Fibroblast of lung (primary cell): ENCODE measurements at places on chromosomes 16 and 17. TPM values are rescaled to one million over a fixed set of nuclear protein-coding genes. Genes with fewer than 3 reads are reported as not detected.
A peak's percentile ranks its signal among the peaks of the same experiment; 100 is the strongest.

ZNF768 gene
- total RNA-seq: 21.8 and 23.9 TPM in 2 replicates

- no peak overlapping the region for H3K27ac ChIP-seq
- no peaks in the 10 kb centered on the region for H3K36me3 ChIP-seq
- DNase-seq: no peak
- H3K4me3 ChIP-seq: no peak overlapping the region
- no peaks in the 10 kb centered on the region for H3K4me1 ChIP-seq
These were observed 256.5 kb upstream of the TNRC6C start for GRCh38 chr17:77701996-77702395.

GRCh38 chr17:78399693-78400144 is 21.3 kb downstream of the PGS1 start:
- no peak overlapping the region for H3K4me3 ChIP-seq
- peaks cover 39% of the 10 kb centered on the region for H3K36me3 ChIP-seq
- DNase-seq: no peak

- H3K27ac ChIP-seq: no peak overlapping the region
- peaks cover 5% of the 10 kb centered on the region for H3K4me1 ChIP-seq
- peak overlapping the region; percentile 17 for H3K4me3 ChIP-seq
- H3K36me3 ChIP-seq: no peaks in the 10 kb centered on the region
- no peaks in the 10 kb centered on the region for H3K27me3 ChIP-seq
These were observed 6.1 kb downstream of the MT1H start for GRCh38 chr16:56675685-56676210.

DNA sequence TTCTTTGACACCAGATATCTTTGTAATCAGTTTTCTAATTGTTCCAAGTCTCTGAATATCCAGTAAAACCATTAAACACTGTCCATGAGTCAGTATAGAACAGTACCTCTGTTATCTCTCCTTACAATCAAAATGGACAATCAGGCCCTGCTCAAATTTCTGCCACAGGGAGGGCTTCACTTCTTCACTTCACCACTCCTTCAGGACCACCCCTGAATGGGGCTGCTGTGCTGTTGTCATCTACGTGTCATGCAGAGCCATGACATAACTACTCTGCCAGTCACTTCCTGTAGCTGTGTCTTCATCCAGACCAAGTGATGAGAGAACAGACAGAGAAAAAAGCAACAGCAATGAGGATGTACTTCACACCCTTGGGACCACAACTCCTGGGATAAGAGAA is 116.9 kb downstream of the TANC2 start:
- H3K4me1 ChIP-seq: no peaks in the 10 kb centered on the region
- no peaks in the 10 kb centered on the region for H3K36me3 ChIP-seq
- peak; percentile 13 for DNase-seq
- H3K4me3 ChIP-seq: no peak overlapping the region

SCGB1C2 gene
- not detected in 2 replicates for total RNA-seq

NPIPB13 gene
- 1.3 and 3.0 TPM in 2 replicates for total RNA-seq

MT1M gene
- 18.5 and 58.8 TPM in 2 replicates for total RNA-seq

- no peak overlapping the region for H3K4me3 ChIP-seq
- H3K36me3 ChIP-seq: no peaks in the 10 kb centered on the region
- peaks cover 18% of the 10 kb centered on the region for H3K4me1 ChIP-seq
- no peaks in the 10 kb centered on the region for H3K27me3 ChIP-seq
- DNase-seq: no peak
These were observed 3.9 kb upstream of the MRPS23 start for GRCh38 chr17:57853695-57854094.

DNA sequence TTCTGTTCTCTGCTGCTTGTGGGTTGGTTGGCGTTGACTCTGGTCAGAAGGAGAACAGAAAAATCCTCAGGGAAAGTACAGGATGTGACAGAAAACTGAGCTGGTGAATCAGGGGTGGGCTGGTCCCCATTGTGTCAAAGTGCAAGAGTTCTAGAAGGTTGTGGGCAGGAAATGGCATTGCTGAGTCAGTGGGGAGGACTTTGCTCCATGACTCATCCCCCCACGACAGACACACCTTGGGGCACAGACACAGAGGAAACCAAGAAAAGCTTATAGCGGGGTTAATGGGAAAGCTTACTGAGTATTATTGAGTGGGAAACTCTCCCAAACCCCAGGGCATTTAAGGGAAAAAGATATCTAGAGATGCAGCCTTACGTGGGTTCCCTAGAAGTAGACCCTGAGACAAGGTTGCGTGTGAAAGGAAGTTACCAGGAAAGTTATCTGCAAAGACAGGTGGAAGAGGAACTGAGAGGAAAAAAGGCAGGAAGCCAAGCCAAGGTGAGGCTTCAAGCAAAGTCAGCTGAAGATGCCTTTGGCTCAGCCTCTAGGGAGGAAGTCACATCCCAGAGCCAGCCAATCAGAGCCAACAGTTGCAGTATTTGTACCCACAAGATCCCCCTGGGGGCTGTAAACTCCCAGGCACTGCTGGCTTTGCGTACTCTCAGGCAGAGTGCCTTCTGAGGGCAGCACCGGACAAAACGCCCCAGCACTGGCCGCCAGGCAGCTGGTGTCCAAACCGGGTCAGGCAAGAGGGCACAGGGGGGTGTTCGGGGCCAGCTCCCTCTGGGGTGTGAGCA is 86.4 kb downstream of the FOXL1 start:
- H3K4me1 ChIP-seq: peaks cover 42% of the 10 kb centered on the region
- peak; percentile 96 for DNase-seq
- no peaks in the 10 kb centered on the region for H3K36me3 ChIP-seq
- H3K4me3 ChIP-seq: no peak overlapping the region
- H3K27me3 ChIP-seq: no peaks in the 10 kb centered on the region

GRCh38 chr17:63516910-63517824 is 6.0 kb upstream of the KCNH6 start:
- peak; percentile 77 for DNase-seq

DNA sequence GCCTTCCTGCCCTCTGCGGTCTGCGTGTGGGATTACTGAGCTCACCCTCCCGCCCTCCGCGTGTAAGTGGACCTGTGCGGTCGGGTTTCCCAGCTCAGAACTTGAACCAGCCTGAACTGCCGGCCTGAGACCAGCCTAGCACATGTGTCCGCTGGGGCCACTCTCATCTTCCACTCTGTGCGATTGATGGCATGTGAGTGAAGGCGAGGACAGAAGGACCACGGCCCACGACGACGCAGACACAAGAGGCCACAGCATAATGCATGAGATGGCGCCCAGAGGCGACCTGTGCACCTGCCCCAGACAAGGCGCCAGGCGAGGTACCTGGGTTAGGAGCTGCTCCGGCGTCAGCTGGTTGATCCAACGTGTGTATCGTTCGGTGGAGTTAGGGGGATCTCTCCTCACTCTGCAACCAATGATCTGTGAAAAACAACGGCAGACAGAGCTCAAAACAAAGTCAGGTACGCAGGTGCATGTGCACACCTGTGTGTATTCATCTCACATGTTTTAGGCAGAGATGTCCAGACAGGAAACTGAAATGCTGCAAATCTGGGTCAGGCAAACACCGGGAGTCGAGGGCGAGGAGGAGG is 74.5 kb upstream of the METRNL start:
- no peaks in the 10 kb centered on the region for H3K36me3 ChIP-seq
- DNase-seq: no peak
- no peak overlapping the region for H3K4me3 ChIP-seq
- H3K27me3 ChIP-seq: no peaks in the 10 kb centered on the region
- no peak overlapping the region for H3K27ac ChIP-seq

CD68 gene
- total RNA-seq: 16.2 and 29.4 TPM in 2 replicates

DNA sequence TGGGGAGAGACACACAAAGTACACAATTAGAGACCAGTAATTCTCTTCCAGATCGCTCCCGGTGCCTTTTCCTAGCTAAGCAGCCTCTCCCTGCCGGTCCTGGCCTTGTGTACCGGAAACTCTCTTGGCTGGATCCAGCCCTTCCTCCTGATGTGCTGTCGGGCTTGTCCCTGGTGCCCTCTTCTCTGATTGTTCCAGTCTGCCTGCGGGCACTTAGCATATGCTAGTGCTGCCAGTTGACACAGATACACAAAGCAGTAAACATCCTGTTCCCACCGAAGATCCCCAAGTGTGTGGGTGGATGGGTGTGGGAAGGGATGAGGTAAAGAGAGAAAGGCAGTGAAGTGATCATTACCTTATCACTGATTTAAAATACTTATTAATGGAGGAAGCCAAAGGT is 9.7 kb downstream of the HS3ST3B1 start:
- H3K4me1 ChIP-seq: no peaks in the 10 kb centered on the region
- H3K27me3 ChIP-seq: no peaks in the 10 kb centered on the region
- H3K27ac ChIP-seq: no peak overlapping the region
- H3K36me3 ChIP-seq: no peaks in the 10 kb centered on the region
- no peak for DNase-seq
- H3K4me3 ChIP-seq: no peak overlapping the region

GRCh38 chr16:9102943-9103342 is 11.5 kb downstream of the HAPSTR1 start:
- no peak for DNase-seq
- peaks cover 27% of the 10 kb centered on the region for H3K4me1 ChIP-seq
- H3K4me3 ChIP-seq: no peak overlapping the region
- H3K27ac ChIP-seq: peak overlapping the region; percentile 74

DNA sequence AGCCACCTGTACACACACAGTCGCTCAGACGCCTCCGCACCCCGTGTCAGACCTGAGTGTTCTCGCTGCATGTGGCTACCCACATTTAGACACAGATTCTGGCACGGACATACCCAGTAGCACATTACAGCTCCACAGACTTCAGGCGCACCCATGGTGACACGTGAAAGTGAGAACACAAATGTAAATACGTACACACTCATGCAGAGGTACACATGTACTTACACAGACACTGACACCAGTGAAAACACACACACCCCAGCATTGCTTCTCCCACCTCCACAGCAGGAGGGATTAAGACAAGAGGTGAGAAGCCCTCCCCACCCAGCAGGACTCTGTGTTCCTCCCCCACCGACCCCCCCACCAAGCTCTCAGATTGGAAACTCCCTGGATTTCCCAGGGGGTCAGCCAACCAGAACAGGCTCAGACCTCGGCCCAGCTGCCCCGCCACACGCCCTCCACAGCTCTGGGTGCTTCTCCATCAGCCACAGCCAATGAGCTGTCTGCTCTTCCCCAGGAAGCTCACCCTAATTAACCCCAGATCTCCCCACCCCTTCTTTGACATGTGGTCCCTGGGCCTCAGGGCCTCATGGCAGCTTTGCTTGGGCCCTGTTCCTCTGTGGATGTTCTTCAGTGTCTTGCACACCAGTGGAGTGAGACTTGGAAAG is 5.3 kb upstream of the FOXN1 start:
- H3K36me3 ChIP-seq: no peaks in the 10 kb centered on the region
- H3K4me1 ChIP-seq: no peaks in the 10 kb centered on the region
- H3K27me3 ChIP-seq: peaks cover 6% of the 10 kb centered on the region
- DNase-seq: no peak
- H3K27ac ChIP-seq: no peak overlapping the region

PRSS21 gene
- 0.17 and 0.77 TPM in 2 replicates for total RNA-seq

- peaks cover 4% of the 10 kb centered on the region for H3K4me1 ChIP-seq
- H3K27me3 ChIP-seq: no peaks in the 10 kb centered on the region
- no peak overlapping the region for H3K27ac ChIP-seq
- DNase-seq: no peak
- H3K4me3 ChIP-seq: no peak overlapping the region
- H3K36me3 ChIP-seq: no peaks in the 10 kb centered on the region
These were observed 2.2 kb downstream of the GALNS start for GRCh38 chr16:88854306-88855111.

NPTX1 gene
- 3.3 and 31.2 TPM in 2 replicates for total RNA-seq

DNA sequence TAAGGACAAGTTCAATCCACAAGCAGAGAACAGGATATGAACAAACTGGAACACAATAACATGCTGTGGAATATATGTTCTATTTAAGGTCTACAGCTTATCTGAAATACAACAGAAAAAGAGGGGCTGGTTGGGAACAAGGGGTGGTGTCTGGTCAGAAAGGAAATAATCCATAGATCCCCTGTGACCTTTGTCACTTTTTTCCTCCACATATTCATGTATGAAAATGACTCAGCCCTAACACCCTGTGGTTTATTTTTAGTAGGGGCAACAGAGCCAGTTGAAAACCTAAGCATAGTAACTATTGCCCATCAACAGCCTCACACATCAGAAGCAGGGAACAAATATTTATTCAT is 12.3 kb upstream of the SPAG9 start:
- no peak overlapping the region for H3K4me3 ChIP-seq
- no peaks in the 10 kb centered on the region for H3K4me1 ChIP-seq
- H3K27me3 ChIP-seq: no peaks in the 10 kb centered on the region
- no peaks in the 10 kb centered on the region for H3K36me3 ChIP-seq
- no peak overlapping the region for H3K27ac ChIP-seq

LYZL6 gene
- total RNA-seq: not detected in 2 replicates

GRCh38 chr17:65074778-65075250 is 18.3 kb upstream of the GNA13 start:
- H3K27ac ChIP-seq: no peak overlapping the region
- DNase-seq: no peak
- H3K4me3 ChIP-seq: no peak overlapping the region
- H3K4me1 ChIP-seq: no peaks in the 10 kb centered on the region

DNA sequence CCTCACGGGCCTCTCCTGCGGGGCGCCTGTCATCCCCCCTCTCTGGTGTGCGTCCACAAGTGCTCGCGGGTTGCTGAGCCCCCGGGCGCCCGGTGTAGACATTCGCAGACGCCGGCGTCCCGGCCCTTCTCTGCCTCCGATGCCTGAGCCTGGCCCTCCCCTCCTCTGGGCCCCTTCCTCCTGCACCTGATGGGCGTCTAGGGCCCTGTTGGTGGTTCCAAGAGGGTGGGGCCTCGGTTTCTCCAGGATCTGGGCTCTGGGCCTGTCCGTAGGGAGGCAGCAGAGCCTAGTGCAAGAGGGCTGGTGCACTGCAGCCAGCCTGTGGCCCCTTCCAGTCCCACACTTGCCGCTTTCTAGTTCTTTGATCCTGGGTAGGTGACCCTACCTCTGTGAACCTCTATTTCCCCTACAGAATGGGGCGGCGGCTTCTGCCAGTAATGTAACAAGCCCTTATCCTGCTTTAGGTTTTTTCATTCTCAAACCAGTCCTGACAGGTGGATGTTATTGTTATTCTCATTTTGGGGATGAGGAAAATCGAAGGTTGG is 623 bp downstream of the E4F1 start:
- H3K27me3 ChIP-seq: no peaks in the 10 kb centered on the region
- peak overlapping the region; percentile 73 for H3K27ac ChIP-seq
- peak overlapping the region; percentile 78 for H3K4me3 ChIP-seq
- DNase-seq: peak; percentile 60
- H3K36me3 ChIP-seq: peaks cover 6% of the 10 kb centered on the region

DNA sequence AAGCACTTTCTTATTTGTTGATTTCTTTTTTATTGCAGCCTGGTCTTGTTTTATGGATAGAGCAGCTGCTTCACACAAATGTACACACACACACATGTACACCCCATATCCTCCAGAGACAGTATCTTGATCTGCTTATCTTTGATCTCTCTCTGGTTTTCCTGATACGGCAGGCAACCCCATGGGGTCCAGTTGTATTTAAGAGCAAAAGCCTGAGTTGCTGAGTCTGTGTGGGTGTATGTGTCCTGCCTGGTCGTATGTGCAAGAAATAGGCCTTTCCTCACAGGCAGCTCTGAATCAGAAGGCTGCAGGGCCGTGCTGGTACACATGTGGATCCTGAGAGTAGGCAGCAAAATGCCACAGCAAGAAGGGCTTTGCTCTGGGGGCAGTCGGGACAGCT is 14.6 kb upstream of the LGALS9 start:
- no peaks in the 10 kb centered on the region for H3K27me3 ChIP-seq
- no peak overlapping the region for H3K4me3 ChIP-seq
- no peaks in the 10 kb centered on the region for H3K36me3 ChIP-seq
- no peaks in the 10 kb centered on the region for H3K4me1 ChIP-seq
- H3K27ac ChIP-seq: no peak overlapping the region

CCL23 gene
- total RNA-seq: not detected in 2 replicates

ITGAL gene
- total RNA-seq: not detected in 2 replicates
